ENCODE measurements at places on chromosomes 5 and 9. TPM values are rescaled to one million over a fixed set of nuclear protein-coding genes. Genes with fewer than 3 reads are reported as not detected.

SLC36A2 gene
- total RNA-seq: not detected

UTP15 gene
- total RNA-seq: 18.8 TPM

PLEKHG4B gene
- 1.8 TPM for total RNA-seq

OLFM1 gene
- total RNA-seq: 9.6 TPM

MTREX gene
- total RNA-seq: 32.7 TPM

LHX3 gene
- 0.08 TPM for total RNA-seq

PTGES gene
- total RNA-seq: 187 TPM

AMBP gene
- 7.1 TPM for total RNA-seq

GZMA gene
- total RNA-seq: not detected

PRDM9 gene
- 0.02 TPM for total RNA-seq

ZNF782 gene
- total RNA-seq: 2.4 TPM

HMMR gene
- 24.9 TPM for total RNA-seq

PCDHGA7 gene
- 0.74 TPM for total RNA-seq
